ENCODE measurements at places on chromosomes 7 and 10.
A peak's percentile ranks its signal among the peaks of the same experiment; 100 is the strongest.

DNA sequence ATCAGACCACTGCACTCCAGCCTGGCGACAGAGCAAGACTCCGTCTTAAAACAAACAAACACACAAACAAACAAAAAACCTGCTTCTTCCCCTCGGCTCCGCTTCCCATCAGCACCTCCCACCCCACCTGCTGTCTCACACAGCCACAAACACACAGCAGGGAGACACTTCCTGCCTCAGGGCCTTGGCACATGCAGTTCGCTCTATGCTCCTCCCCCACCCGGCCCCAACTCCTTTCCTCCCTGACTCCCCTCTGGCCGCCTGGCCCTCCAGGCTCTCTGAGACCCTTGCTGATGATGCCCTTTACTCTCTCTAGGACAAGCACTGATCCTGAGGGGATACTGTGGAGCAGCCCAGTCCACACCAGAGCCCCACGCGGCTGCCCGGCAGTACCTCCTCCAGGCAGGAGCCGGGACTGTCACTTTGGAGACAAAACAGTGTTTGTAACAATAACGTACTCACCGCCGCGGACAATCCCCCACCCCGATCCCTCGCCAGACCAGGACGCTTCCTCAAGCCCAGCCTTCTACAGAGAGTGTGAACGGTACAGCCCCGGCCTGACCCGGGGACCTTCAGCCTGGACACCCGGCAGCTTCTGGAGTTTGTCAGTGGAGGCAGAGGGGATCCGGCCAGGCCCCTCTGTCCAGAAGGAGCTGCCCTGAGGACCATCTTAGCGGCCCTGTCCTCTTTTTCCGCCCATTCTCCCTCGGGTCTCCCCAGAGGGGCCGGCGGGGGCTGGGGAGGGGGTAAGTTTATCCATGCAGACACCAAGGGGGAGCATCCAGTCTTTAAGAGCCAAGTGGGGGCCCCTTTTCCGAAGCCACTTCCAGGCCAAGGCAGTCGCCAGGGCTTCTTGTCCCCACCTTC lies 50.0 kb upstream of the GTF2IRD1 start:
- no peak for DNase-seq

- DNase-seq = no peak
These were observed 24.5 kb downstream of the CNPY1 start for GRCh38 chr7:155521743-155522398.

DNA sequence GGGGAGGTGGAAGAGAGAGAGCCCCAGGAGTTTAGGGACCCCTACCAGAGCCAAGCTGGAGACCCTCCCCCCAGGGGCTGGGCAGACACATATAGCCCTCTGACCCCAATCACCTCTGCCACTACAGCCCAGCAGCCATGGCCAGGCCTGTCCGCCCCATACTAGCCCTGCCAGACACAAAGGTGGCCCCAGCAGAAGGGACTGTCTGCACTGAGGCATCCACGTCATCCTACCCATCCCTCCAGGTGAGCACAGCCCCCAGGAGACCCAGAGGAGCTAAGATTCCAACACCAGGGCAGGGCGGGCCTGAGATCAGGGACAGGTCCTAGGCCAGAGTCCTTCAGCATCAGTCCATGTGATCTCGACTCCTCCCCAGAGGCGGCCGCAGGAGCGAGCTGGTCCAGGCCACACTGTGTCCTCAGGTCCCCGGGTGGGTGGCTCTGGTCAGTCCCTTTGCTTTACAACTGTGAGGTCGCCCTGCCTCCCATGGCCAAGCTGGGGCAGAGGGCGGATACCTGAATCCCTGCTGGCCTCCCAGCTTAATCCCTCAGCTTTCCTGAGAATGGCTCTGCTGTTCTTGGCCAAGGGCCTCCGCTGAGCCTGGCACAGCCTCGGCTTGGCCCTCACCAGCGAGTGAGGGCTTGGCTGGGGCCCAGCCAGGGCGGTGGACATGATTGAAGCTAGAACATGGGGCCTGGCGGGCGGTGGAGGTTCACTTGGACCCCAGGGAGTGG lies 14.3 kb upstream of the ELN start:
- no peak for DNase-seq

DNA sequence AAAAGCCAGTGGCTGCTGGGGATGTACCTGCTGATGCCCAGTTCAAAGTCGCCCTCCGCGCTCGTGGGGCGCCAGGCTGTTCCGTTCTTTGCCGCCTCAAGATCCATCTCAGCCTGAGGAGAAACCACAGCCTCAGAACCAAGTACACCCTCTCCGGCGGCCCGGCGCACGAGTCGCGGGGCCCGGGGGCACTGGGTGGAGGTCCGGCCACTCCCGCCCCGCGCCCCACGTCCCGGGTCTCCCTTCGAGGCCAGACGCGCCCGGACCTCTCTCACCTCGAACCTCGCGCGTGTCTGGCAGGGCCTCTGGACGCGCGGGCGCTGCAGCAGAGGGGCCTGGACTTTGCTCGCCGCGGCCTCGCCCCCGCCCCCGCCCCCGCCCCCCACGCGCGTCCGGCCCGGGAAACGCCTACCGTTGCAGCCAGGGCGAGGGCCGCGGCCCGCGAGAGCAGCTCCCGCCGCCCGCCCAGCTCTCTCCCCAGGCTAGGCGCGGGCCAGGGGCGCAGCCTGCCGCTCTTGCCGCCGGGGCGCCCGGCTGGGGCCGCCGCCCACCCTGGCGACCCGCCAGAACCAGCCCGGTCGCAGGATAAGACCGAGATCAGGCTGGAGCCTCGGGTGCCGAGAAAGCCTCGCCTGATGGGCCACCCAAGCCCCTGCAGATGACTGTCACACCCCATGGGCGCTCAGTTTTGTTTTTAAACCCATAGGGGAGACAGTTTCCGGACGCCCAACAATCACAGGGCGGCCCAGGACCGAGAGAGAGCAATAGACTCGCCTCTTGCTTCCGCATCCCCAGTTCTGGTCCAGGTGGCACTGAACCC lies at the start of gene ABCB4:
TSS of gene ABCB4 (minus strand) at position 322 of the 820 bp plus-strand sequence. CDS start at position 107, 215 bp downstream.
- DNase-seq = peak; percentile 50

- DNase-seq = no peak
These were observed 57.8 kb downstream of the TCF7L2 start for GRCh38 chr10:113007821-113008220.

DNA sequence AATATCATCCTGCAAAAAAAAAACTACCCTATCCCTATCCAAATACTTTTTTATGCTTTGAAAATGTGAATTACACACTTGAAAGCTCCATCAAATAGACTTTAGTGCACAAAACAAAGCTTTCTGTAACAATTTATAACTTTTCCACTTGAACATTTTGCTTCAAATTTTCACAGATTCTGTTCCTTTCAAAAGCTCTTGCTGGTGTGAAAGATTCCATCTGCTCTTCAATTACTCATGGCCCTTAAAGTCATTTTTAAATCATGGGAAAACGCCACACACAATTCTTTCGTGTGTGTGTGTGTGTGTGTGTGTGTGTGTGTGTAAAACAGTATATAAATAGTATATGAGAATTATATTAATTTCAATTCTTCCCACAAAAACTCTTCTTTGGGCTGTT lies 167.5 kb downstream of the PRPF18 start:
- no peak for DNase-seq

DNA sequence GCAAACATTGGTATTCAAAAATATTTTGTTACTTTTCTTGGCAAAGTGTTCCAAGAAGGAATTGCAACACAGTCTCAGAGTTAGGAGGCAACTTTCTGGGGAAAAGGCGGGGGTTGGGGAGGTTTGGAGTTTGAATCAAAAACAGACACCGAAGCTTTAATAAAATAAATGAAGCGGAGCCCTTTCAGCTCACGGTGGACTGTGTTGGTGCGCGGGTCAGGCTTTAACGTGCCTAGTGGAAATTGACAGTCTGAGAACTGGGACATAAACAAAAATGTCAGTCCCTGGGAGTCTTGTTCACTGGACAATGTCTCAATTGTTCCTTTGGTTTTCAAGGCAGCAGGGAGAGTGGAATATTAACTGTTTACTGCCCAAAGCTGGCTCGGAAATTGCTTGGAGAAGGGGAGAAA lies 109.3 kb downstream of the TCF7L2 start:
- no peak for DNase-seq

DNA sequence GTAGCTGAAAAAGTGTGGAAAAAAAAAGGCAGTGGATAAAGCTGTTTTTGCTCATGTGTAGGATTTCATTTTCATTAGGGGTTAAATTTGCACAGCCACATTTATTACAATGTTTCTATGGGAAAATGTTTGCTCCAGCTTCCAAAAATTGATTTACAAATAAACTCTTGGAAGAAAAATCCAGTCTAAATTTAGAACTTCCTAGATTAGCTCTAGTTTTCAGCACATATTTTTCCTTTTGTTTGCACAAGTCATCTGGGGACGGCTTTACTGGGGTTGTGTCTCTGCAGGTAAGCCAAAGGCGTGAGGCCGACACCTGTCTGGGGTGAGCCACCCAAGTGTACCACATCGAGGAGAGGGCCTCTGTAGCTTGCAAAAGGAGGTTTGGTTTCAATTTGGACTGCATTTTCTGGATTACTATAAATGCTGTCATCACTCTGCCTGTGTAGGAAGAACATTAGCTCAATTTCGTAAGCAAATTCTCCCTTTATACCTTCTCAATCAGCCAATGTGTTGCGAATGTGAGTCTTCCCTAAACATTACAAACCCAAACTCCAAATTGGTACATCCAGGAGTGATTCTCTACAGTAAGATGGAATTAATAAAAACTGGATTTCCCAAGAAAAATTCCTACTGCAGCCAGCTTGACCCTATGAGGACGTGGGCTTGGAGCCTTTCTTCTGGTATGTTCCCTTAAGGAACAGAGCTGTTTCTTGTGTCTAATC lies 89.5 kb upstream of the ZNF438 start:
- DNase-seq = peak; percentile 20

GRCh38 chr10:113518816-113519591 lies 33.8 kb upstream of the HABP2 start:
- no peak for DNase-seq

Measured in suppressor macrophage (primary cell).